ENCODE measurements at places on chromosomes 2 and 18. TPM values are rescaled to one million over a fixed set of nuclear protein-coding genes. Genes with fewer than 3 reads are reported as not detected.

- DNase-seq = no peak
Observed at GRCh38 chr2:118223992-118224894, 136.0 kb downstream of the INSIG2 start.

- DNase-seq = no peak
Observed at GRCh38 chr18:38826247-38826646, 1260.6 kb upstream of the CELF4 start.

- DNase-seq = no peak
Observed at GRCh38 chr2:32383858-32384257, 27.0 kb downstream of the BIRC6 start.

DNA sequence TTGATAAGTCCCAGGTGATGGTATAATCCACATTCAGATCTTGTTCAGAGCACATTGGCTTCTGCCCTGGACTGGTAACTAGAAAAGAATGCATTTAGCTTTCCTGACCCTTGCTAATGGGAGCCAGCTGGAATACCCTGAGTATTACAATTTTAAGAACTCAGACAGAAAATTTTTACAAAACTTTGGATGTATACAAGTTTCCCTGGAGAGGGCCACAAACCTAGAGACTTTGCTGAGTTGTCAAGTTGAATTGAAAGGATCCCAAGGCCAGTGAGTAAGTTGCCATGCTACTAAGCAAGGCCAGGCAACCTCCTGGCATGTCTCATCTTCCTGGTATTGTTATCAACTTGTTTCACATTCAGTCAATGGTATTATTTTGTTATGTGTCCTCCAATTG, 20.0 kb upstream of the NABP1 start:
- DNase-seq = no peak

DNA sequence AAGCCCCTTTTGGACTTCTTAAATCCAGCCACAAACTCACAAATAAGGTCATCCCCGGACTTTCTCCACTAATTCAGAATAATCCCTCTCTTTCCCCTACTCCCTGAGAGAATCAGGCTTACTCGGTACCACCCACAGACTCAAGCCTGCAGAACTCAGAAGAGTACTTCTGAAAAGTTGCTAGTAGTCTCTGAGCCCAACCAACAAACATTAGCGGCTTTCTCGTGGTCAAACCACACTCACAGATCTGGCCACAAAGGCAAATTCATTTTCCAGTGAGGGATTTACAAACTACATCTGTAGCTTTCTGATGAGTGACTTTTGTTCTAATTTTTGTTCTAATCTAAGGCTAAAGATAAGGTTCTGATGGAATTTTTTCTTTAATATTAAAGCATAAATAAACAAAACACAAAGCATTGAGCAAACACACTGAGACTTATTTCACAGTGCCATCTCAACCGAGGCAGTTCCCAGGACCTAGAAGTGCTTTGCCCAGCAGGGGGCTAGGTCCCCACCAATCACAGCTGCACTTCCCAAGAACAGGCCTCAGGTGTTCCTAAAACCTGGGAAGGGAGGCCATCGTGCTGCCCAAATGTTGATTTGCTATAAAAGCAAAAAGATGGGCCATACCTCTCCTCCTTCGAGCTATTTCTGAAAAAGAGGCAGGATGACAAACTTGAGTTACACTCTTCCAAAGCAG, 110.7 kb downstream of the COLEC12 start:
- DNase-seq = no peak

- DNase-seq = no peak
Observed at GRCh38 chr2:77578354-77578753, 56.2 kb upstream of the LRRTM4 start.

The CYS1 gene
- polyA plus RNA-seq = 96.9 TPM

The IHH gene
- 1.6 TPM for polyA plus RNA-seq

The UGP2 gene
- 129 TPM for polyA plus RNA-seq

The USP40 gene
- 40.8 TPM for polyA plus RNA-seq

The CD8B gene
- 0.61 TPM for polyA plus RNA-seq

The TLX2 gene
- 0.06 TPM for polyA plus RNA-seq

The TRIM54 gene
- 3.2 TPM for polyA plus RNA-seq

Data from right renal cortex interstitium (tissue), 3 donors.